Occipital lobe (tissue), 3 donors: ENCODE measurements at places on chromosomes 12 and 14. TPM values are rescaled to one million over a fixed set of nuclear protein-coding genes. Genes with fewer than 3 reads are reported as not detected.

DNA sequence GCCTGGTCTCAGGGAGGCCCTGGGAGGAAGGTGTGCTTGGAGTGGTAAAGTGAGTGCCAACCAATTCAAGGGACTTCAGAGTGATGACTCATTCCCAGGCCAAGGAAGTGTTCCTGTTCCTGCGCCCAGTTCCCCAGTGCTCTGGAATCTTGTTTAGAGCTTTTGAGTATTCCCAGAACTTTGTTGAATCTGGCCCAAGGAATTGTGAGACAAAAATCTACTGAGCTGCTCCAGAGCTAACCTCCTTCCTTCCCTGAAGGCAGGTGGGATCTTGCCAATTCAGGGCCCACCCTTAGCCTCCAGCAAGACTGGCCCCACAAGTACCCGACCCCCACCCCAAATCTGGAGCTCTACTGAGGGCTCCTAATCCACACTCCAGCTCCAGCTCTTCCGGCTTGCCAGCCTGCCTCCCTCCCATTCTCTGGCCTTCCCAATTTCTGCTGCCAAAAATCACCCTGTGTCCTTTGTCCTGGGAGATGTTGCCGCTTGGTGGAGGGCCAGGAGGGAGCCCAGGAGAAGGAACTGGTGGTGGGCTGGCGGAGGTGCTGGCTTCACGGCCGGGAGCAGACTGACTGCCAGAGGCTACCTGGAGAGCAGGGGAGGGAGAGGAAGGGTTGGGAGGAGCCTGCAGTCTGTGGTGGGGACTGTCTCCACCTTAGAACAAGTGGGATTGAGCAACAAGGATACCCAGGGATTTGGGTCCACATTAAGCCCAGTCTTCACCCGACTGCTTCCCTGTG, 2.0 kb upstream of the ATN1 start:
- DNase-seq: peak; percentile 50

DNA sequence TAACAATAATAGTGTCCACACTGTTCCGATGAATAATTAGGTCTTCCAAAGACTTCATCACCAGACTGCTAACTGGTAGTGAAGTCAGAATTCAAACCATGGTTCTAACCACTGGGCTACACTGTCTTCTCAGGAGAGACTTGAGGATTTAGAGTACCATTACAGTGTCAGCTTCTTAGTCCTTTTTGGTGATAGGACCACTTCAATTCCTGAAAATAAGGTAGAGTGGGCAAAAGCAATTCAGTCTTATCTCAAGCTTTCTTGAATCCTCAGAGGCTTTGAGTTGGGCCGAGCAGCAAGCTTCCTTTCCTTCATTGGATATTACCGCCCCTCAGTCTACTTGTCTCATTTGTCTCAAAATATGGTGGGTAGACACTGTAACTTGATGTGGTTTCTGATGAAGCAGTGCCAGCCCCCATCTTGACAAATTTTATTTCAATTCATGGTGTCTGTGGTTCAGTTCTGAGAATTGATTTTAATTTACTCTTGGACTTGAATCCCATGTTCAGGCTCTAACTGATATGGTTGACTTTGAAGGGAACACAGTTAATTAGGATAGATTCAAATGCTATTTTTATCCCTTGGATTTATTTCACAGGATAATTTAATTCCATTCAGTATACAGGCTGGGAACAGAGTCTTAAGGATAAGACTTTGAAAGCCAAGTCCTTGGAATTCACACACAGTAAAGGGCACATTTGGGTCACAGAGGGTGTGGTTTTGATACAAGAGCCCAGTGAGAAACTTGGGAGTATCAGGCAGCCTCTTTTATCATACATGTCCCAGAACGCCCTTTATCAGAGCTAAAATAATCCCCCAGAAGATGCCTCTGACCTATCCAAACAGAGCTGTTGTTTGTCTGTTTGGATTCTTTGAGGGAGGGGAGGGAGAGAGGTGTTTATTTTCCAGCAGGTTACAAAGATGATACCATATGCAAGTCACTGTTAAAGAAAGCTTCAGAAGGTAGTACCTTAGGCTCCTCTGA, 167.3 kb downstream of the PRKCH start:
- no peak for DNase-seq

- no peak for DNase-seq
Measured at GRCh38 chr14:103859416-103860202, 12.2 kb upstream of the PPP1R13B start.

DNA sequence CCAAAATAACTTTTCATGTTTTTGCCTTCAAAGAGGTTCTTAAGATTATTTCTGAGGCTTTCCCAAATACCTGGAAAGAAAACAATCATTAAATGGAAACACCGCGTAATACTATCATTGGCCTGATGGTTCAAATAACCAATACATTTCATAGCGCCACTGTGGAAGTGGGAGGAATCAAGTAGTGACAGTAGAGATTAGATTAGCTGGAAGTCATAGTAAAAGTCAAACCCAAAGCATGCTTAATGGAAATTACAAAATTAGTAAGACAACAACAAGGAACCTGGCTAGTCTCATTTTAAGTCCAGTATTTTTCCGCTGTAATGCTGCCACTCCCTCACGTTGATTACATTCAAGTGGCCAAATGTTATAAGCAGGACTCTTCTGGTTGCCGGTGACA, 41.5 kb upstream of the PLEKHG7 start:
- DNase-seq: no peak

GRCh38 chr12:116489116-116489515, 70.1 kb upstream of the MAP1LC3B2 start:
- no peak for DNase-seq

DNA sequence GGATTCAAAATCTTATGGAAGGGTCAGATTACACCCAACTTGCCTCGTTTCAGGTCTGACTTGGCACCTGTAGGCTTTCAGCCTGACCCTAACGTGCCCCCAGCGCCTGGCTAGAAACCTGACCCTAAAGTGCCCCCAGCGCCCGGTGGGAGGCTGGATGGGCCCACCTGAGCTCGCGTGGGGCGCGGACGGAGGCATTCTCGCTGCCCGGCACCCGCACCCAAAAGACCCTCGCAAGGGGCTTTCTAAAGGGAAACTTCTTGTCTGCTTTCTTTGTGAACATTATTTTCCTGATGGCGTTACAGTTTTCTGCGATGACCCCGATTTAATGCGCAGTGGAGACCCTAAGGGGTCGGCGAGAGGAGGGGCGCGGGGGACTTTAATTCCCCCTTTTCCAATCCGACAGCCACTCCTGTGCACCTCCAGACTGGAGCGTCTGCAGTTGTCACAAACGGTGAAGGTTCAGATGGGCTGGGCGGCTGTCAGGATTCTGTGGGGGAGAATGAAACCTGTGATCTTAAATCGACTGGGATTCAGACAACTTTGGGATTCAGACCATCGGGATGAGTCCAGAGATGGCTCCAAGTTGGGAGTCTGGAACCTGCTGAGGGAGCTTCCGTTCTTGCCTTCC, 751 bp upstream of the HRK start:
- no peak for DNase-seq

- no peak for DNase-seq
Measured at GRCh38 chr12:70798016-70798783, 122.3 kb downstream of the PTPRR start.

The ADCK1 gene
- 9.4 TPM for total RNA-seq

The ADAM21 gene
- total RNA-seq: 0.16 TPM

The CD4 gene
- 2.3 TPM for total RNA-seq

The CCDC197 gene
- not detected for total RNA-seq

The MAGOHB gene
- 29.3 TPM for total RNA-seq

The PRICKLE1 gene
- 8.7 TPM for total RNA-seq
